Stimulated activated CD4-positive, alpha-beta T cell treated with anti-CD3 and anti-CD28 coated beads, TNF-alpha, amount 100 ng/mL, for 1 hour (primary cell): ENCODE measurements at places on chromosomes 7 and 10.

GRCh38 chr10:76270464-76270863, 839.0 kb downstream of the LRMDA start:
- DNase-seq, result no peak

DNA sequence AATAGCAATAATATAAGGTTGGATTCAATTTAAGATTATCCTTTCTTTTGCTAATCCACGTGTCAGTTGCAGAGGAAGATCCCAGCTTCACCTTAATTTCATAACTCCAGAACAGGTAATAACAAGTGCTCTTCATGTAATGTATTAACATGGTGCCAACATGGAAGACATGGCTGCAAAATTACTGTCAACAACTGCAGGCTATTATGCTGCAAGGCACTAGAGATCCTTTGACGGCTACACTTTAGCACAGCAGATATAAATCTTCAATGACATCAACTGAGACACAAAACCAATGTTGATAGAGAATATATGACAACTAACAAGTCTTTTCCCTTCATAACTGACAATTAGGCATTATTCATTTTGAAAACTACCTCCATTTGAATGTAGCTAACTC, 96.1 kb downstream of the RNF133 start:
- DNase-seq, result no peak

GRCh38 chr10:74968667-74969061, 142.3 kb downstream of the KAT6B start:
- no peak for DNase-seq

DNA sequence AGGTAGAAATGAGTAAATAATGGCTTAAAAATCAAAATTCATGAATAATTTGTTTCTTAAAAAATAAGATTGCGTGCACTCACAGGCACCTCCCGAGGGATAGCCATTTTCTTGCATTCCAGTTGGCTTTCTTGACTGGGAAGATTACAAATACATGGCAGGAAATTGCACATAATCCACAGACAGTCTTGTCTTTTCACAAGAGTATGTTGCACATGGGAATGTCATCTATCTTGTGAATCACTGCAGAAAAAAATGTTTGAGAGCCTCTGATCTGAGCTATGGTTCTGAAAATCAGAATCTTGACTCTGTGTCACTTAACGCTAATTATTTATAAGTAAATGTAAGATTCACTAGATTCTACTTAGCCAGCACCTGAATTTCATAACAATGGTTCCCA, 74.1 kb upstream of the PRKG1 start:
- no peak for DNase-seq

- DNase-seq, result no peak
These were observed 89.3 kb upstream of the ARID5B start for GRCh38 chr10:61812052-61812721.

GRCh38 chr10:75070476-75070875, 41.0 kb upstream of the SAMD8 start:
- DNase-seq, result no peak

- DNase-seq, result no peak
These were observed 94.3 kb upstream of the IL6 start for GRCh38 chr7:22632674-22633073.

- DNase-seq, result no peak
These were observed 114.6 kb upstream of the SFMBT2 start for GRCh38 chr10:7525314-7526016.

DNA sequence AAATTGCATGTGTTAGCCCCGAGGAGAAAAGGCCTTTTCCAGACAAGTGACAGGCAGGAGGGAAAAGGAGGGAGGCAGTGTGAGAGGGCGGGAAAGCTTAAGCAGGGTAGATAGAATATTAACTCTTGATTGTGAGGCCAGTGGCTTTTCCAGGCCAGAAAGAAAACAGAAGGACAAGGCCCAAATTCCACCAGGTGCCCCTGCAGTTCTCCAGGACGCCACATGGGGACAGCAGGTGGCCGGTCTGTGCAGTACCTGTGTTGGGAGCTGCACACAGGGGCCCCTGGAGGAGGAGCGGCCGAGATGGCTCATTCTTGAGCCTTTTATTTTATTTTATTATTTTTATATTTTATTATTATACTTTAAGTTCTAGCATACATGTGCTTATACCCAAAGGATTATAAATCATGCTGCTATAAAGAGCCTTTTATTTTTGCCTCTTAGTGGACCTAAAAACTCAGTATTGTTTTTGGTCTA, 141.3 kb upstream of the KLF14 start:
- no peak for DNase-seq

DNA sequence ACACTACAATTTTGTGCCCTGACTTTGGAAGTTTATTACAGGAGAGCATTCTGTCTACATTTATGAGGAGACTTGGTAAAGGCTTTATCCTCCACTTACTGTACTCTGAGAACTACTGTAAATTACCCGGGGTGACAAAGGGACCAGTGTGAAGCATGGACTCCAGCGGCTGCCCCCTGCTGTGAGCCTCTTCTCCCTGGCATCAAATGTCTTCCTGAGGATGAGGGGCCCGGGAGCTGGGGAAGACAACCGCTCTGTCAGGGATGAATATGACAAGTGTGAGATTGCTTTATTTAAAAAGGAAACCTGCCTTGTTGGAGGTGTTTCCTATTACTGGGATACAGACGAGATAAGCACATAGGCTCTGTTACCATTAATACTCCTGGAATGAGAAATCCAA, 714.8 kb downstream of the CCSER2 start:
- DNase-seq, result no peak

DNA sequence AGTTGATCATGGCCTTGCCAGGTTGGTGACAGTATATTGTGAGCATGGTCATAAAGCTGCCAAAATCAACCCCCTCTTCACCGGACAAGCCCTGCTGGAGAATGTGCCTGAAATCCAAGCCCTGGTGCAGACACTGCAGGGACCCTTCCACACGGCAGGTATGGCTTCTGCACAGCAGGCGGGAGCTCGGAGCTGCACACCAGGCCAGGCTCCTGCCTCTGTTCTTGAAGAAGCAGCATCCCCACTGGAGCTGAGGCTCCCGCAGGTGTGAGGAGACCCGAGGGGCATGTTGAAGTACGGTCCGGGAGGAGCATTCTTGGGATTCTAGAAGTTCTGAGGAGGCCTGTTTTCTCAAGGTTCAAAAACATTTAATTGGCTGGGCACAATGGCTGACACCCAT, 12.7 kb downstream of the DHTKD1 start:
- no peak for DNase-seq

- DNase-seq, result no peak
These were observed 11.8 kb downstream of the UROS start for GRCh38 chr10:125811251-125811650.

DNA sequence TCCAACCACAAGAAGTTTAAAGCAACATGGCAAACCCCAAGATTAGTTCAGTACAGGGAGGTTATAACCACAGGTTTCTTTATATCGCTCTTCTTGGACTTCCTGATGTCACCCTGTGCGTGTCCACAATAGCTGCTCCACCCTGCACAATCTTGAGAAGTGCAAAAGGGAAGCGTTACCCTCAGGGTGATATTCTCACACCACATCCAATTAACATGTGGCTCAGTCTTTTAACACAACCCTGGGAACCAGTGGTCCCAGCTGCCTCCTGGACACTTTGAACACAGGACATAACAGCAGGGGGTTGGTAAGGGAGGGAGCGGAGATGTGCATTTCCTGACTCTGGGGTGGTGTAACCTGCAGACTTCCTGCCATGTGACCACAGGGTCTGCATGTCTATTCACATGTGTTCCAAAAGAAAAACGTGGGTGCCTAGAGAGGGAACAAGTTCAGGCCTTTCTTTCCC, 64.6 kb downstream of the GSAP start:
- no peak for DNase-seq

- no peak for DNase-seq
These were observed 52.8 kb upstream of the ANTXRL start for GRCh38 chr10:46234026-46234425.

- no peak for DNase-seq
These were observed 37.5 kb upstream of the DPYSL4 start for GRCh38 chr10:132149271-132149670.

DNA sequence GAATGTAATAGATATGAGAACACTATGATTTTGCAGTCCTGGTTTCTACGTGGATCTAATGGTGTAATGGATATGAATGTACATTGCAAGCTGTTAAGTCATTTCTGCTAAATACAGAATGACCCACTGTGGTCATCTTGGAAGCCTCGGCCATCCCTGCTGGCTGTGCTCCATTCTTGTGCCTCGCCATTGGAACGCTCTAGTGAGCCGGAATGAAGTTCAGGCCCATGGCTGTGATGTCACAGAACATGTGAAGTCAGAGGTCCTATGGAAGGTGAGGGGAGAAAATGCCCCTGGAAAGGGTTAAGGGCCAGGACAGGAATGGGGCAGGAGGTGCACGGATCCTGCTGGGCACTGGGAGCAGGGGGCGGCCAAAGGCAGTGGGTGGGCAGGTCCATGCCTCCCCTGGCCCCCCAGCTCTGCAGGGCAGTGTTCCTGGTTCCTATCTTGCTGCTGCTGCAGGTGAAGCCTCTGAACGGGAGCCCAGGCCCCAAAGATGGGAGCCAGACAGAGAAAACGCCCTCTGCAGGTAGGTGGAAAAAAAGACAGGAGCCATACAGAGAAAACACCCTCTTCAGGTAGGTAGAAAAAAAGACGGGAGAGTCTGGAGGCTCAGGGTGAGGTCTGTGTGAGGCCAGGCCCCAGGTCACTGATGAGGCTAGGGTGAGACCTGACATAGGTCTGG, at the start of gene LLCFC1:
TSS of gene LLCFC1 (plus strand) at position 259 of the 685 bp plus-strand sequence. CDS start at position 397, 138 bp downstream.
- no peak for DNase-seq

GRCh38 chr10:95069286-95069685, at the start of gene CYP2C8:
CYP2C8 (minus strand) TSS chr10:95069497; CDS start chr10:95069402, 95 bp downstream.
- DNase-seq, result no peak

DNA sequence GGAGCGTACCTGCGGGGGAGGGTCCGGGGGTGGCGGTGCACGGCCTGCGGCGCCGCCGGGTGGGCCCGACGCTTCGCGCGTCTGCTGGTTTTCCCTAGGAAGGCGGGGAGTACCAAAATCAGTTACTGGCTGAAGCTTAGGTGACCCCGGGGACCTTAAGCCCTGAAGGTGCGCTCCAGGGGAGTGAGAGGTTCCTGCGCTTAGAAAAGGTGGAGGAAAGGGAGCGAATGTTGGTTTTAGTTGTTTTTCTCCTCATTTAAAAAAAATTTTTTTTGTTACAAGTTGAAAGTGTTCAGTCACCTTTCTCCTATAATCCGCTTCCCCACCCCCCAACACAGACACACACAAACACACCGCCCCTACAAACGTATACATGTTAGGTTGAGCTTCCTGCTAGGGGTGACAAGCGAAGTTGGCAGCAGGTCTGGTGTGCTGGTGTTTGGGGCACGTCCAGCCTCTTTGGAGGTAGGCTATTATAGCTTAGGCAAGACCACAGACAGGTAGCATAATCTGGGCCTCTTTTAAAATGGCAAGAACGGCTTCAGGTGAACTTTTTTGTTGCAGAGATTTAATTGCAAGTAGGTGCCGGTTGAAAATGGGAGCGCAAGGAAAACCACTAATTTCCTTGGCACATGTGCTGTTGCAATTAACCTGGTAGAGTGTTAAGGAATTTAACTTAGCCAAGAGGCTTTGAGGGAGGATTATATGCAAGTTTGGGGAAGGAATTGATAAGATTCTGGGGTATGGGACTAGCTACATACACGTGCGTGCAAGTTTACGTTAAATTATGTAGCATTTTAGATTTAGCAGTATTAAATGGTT, 945 bp downstream of the ADD3 start:
- peak; percentile 17 for DNase-seq

- no peak for DNase-seq
These were observed 90.9 kb downstream of the MLLT10 start for GRCh38 chr10:21624951-21625350.

DNA sequence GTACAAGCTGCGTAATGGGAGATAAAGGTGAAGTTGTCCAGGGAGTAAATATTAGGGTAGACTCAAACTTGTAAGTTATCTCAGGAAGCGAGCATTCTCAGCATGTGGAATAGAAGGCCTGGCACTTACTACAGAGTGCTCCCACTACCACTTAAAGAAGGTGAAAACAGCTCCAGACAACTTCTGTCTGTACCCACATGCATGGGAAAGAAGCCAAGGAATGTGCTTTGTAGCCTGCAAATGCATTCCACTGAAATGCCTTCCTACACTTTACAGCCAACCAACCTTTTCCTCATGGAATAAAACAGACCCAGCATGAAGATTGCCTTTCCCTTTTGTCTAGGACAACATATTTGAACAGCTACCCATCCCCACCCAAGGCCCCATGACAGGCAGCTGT, 45.4 kb upstream of the NPSR1 start:
- no peak for DNase-seq

DNA sequence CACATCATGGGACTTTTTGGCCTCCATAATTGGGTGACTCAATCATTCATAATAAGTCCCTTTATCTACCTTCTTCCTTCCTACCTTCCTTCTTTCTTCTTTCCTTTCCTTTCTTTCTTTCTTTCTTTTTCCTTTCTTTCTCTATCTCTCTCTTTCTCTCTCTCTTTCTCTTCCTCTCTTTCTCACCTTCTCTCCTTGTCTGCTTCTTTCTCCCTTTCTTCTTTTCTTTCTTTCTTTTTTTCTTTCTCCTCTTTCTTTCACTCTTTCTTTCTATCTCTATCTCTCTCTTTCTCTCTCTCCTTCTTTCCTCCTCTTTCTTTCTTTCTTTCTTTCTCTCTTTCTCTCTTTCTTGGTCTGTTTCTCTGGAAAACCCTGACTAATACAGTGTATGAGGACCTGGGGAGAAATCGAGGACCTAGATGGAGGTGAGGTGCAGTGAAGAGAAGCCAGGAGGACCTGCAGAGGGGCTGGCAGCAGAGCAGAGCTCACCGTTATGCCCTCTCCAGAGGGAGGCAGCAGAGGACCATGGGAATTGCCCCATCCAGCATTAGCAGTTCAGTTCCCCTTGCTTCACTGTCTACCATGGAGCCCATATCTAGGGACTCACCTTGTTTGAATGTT, 52.7 kb upstream of the BTRC start:
- no peak for DNase-seq

GRCh38 chr10:58516671-58517070, 4.0 kb downstream of the BICC1 start:
- DNase-seq, result no peak

- no peak for DNase-seq
These were observed 348.2 kb upstream of the C7orf33 start for GRCh38 chr7:148242294-148242821.

DNA sequence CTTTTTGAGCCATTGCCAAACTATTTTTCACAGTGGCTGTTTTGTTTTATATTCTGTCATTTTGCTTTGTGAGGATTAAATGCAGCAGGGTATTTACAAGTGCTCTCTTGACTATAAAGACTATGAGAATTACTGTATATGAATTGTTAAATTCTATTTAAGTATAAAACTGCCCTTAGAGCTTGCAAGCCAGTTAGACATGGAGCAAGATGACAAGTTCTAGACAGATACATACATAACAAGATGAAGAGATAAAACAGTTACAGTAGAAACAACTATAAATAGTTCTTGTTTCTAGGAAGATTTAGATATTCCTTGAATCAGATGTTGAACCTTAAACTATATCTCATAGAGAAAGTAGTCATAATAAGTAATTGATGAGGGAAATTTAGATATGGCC, 60.6 kb downstream of the DNAH11 start:
- DNase-seq, result no peak

- no peak for DNase-seq
These were observed 19.7 kb downstream of the MXI1 start for GRCh38 chr10:110226926-110227641.
